ENCODE measurements at places on chromosomes 7 and 10.

DNA sequence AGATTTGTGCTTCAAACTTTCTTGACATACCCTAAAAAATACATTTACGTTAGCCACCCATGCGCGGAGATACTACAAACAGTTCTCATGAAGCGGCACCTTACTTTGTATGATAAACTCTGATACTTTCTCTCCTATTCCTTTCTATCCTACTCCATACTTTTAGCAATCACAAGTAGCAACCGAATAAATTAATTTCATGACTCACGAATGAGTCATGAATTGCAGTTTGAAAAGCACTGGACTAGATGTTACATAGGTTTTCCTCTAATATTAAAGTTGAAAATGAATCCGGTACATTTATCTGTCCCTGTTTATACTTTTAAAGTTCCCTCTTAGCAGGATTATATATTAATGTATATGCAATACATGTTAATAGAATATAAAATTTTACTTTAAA is 67.6 kb downstream of the CUBN start:
- DNase-seq: no peak

- DNase-seq: no peak
Measured at GRCh38 chr10:113177936-113178335, 227.9 kb downstream of the TCF7L2 start.

- no peak for DNase-seq
Measured at GRCh38 chr10:100828738-100829096, 83.3 kb downstream of the PAX2 start.

DNA sequence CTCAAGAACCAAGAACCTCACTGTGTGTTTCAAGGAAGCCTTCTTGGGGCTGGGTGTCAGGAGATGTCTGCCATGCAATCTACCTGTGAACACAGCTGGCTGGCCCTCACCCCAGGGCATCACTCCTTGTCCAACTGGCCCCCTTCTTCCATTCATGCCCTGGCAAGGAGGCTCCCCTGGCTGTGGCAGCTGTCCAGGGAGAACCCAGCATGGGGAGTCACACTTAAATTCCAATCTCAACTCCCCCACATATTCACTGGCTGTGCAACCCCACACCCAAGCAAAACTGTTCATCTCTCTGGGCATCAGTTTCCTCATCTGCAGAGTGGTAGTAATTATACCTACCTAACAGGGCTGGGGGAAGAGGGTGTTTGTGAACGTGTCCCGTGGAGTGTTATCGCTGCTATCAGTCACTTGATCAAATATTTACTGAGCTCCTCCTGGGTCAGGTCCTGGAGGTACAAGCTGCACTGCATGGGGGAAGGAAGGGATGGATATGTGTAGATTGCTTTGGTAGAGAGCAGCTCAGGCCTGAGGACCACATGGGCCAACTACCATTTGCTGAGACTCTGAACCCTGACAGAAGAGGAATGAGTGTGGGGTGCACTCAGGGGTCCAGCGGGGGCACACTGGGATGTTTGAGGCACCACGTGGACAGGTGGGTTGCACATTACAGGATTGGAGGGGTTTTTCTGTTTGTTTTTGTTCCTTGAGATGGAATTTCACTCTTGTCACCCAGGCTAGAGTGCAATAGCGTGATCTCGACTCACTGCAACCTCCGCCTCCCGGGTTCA is 2.1 kb upstream of the GPRIN2 start:
- DNase-seq: no peak

GRCh38 chr7:69403169-69403568 is 195.1 kb upstream of the AUTS2 start:
- no peak for DNase-seq

DNA sequence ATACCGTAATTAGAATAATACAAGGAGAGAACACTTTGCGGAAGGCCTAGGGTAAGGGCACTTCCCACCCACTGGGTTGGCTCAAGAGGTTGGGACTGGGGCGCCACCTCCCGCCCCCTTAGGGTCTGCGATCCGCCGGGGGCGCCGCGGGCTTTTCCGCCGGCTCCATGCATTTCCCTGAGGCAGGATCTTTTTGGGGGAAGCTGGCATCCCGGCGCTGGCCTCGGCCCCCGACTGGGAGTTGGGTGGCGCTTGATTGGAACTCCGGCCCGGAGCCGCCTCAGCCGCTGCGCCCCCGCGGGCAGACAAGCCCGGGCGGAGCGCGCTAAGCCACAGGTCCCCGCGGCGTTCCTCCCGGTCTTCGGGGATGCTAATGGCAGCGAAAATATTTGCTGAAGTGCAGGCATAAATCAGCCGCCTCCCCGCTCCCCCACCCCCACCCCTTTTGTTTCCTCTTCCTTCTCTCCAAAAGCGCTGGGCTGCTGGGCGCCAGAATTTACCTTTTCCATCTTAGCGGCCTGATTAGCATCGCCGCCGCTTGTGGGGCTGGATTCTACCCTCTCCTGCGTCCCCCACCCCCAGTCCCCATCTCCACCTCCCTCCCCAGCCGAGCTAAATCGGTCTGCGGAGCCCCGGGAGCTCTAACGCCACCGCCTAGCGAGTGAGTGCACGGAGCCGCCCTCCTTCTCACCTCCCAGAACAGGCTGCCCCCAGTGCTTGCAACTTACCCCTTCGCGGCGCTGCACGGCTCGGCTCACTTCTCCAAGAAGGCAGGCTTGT is 5.1 kb downstream of the UNC5B start:
- no peak for DNase-seq

GRCh38 chr10:14820775-14821154 is 17.1 kb downstream of the CDNF start:
- no peak for DNase-seq

DNA sequence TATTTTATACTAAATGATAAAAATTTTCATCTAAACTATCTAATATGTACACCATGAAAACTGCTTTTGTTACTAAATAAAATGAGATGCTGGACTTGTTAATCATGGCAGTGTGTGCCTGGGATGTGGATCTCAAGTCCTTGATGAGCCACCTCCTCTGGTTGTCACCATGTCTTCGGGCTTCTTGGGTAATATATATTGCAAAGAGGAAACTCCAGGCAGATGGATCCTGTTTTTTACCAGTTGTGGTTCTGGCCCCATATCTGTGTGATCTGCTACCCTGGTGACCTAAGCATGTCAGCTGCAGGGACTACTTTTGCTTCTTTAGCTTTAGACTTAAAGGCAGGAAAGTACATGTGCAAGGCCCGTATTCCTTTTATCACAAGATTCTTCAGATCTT is 46.2 kb downstream of the TMEM60 start:
- DNase-seq: no peak

DNA sequence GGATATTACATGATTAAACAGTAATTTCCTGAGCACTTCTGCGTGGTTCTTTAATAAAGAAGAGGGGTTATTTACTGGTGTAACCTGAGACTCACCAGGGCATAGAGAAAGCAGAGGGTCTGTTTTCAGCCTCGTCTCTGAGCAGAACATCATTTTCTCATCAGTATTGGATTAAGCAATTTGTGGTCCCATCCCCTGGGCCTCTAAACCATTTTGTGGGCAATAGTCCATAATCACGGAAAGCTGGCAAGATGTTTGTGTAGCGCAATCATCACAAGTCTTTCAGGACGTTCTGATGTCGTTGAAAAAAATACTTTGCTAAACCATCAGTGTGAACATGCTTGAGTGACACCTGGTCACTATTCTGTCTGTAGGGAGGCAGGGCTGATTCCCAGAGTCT is 37.1 kb upstream of the SEC61G start:
- DNase-seq: no peak

DNA sequence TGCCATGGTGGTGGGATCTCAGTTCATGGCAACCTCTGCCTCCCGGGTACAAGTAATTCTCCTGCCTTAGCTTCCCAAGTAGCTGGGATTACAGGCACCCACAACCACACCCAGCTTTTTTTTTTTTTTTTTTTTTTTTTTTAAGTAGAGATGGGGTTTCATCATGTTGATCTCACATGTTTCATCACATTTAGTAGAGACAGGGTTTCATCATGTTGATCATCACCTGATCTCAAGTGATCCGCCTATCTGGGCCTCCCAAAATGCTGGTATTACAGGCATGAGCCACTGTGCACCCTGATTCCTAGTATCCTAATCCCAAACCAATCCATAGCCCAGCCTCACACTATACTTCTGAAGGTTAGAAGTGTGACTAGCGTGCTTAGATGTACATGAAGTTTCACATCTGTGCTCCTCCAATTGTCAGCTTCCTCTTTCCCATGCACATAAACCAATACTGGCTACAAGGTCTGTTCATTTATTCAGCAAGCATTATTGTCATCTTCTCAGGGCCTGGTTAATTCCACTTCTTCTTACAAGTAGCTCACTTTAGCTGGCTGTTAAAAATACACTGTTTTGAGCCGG is 6.8 kb upstream of the NAT16 start:
- no peak for DNase-seq

DNA sequence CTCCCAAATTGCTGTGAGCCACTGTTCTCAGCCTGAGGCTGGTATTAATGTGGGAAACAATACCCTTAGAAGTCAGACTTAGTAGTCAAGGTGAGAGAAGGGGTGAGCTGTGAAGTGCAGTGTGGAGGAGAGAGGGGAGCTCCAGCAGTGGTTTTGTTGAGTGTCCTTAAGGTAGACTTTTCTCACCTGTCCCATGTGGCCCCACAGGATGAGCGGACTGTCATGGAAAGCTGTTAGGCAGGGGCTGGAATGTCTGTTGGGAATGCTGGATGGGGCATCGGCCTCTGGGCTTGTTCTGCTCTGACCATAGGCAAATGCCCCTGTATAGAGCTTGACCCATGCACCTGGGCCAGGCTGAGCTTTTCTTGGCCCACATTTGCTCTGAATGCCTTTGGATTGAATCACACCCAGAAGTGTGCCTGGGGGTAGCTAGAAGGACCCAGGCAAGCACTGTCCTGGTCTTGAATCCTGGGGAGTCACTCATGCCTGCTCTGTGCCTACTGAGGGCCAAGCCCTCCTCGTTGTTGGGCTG is 36.3 kb upstream of the SH2D4B start:
- DNase-seq: no peak

GRCh38 chr7:33550979-33551378 is 354.4 kb upstream of the BMPER start:
- no peak for DNase-seq

GRCh38 chr10:124570646-124571045 is 109.0 kb downstream of the LHPP start:
- no peak for DNase-seq

DNA sequence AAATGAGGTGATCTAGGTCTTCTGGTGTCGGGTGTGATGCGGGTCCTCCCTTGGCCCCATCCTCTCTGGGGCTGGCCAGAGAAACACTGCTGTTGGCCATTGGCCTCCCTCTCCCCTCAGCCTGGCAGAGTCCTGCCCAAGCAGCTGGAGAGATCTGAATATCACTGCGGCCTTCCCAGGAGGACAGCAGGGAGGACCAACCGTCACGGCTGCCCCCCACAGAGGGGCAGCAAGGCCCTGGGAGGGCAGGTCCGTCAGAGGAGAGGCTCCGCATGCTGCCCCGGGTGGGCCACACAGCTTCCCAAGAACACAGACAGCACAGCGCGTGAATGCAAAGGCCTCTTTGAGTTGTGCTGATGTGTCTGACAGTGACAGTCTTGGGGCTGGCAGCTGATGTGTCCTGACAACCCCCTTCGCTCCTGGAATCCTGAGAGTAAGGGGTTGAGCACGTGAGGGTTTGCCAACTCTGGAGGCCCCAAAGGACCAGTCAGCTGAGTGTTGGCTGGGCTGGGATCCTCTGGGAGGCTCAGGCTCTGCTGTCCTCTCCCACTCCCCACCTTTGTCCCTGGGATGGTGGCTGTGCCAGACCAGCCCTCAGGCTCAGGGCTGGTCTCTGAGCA is 132.5 kb upstream of the UNC5B start:
- DNase-seq: no peak

- no peak for DNase-seq
Measured at GRCh38 chr7:68216051-68216450, 1219.4 kb downstream of the TYW1 start.

GRCh38 chr10:118564652-118565051 is 30.8 kb downstream of the PRLHR start:
- DNase-seq: no peak

GRCh38 chr10:43963793-43964425 is 315.2 kb upstream of the ZNF32 start:
- DNase-seq: no peak

DNA sequence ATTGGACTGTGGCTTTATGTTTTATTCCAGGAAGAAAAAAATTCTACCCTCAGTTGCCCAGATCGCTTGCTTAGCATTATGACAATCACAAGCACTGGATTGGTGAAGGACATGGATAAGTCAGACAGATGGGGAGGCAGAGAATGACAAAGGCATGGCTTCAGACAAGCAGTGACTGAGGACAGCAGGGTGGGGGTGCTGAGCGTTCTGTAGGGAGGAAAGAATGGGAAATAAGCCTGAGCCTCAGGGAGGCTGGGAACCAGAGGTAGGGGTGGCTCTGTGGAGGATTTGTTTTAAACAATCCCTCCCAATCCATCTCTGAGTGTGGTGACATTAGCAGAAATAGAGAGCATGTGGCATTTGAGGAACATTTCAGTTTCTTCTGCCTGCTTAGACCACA is 896.9 kb downstream of the CCSER2 start:
- DNase-seq: no peak

DNA sequence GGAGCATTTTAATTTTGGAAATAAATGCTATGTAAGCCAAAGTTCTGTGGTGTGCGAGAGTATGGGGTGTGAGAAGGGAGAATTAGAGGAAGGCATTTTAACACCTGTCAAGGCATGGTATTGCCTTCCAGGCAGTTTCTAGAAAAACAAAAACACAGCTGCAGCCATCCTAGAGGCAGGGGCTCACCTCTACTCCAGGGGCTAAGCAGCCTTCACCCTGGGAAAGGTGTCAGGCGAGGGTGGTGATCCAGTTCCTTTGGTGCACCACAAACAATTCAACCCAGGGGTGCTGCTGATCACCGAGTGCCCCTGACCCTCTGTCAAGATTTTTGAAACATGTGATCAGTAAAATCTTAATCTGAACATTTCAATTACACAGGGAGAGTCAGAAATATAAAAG is 59.2 kb upstream of the GPR26 start:
- DNase-seq: no peak

GRCh38 chr10:51878695-51879094 is 179.3 kb upstream of the CSTF2T start:
- no peak for DNase-seq

DNA sequence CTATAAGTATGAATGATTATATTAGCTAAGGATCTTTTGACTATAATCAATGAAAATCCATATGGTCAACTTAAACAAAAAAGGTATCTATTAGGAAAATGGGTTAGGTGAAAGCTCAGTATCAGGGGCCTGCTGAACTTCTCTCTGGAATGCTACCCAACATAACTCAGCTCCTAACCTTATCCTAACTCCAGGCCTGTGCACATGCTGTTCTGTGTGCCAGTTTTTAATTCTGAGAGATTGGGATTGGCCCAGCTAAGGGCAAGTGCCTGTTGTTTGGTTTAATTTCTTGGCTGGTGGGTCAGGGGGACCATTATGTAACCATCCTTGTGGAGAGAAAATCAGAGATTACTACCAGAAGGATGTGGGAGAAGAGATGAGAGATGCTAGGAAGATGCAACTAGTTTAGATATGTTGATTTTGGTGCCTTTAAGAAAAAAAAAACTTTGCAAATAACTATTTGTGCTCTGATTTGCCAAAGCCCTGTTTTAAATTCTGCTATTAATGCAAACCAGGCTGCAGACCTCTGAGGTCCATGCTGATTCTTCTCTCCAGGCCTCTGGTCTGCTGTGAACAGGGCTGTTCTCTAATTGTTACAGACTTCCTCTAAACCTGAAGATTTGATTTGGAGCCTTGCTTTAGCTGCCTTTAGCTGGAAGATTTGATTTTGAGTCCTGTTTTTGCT is 23.9 kb upstream of the HDAC9 start:
- DNase-seq: no peak
